Activated CD4-positive, alpha-beta T cell treated with anti-CD3 and anti-CD28 coated beads for 4 hours (primary cell): ENCODE measurements at places on chromosomes 3 and 15.

- DNase-seq: no peak
Observed at GRCh38 chr3:105108823-105109222, 257.9 kb upstream of the ALCAM start.

DNA sequence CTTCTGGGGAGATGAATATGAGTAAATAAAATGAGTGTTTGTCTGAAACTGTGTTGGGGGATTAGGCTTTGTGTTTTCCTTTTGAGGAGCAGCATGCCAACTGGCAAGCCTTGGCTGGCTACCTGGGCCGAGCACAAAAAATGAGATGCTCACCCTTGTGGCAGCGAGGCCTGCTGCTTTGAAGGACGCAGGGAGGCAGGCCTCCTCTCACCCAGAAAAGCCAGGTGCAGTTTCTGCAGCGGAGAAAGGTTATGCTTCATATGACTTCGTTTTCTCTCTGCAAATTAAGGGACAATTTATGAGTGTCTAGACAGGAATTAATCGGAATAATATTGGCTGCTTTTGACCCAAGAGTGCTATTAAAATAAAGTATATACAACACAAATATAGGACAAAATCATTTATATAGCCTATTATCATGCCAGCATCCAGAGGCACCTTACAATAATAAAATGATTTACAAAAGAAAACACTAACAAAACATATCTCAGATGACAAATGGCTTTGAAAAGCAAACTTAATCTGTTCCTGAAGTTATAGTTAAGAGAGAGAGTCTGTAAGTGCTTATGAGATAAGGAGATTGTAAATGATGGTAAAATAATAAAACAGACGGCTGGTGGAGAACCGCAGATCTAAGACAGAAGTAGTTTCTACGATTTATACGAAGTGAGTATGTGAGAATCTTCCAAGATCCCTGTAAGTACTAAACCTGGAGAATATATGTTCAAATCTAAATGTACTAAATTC lies 682.8 kb upstream of the NR2F2 start:
- DNase-seq: no peak

DNA sequence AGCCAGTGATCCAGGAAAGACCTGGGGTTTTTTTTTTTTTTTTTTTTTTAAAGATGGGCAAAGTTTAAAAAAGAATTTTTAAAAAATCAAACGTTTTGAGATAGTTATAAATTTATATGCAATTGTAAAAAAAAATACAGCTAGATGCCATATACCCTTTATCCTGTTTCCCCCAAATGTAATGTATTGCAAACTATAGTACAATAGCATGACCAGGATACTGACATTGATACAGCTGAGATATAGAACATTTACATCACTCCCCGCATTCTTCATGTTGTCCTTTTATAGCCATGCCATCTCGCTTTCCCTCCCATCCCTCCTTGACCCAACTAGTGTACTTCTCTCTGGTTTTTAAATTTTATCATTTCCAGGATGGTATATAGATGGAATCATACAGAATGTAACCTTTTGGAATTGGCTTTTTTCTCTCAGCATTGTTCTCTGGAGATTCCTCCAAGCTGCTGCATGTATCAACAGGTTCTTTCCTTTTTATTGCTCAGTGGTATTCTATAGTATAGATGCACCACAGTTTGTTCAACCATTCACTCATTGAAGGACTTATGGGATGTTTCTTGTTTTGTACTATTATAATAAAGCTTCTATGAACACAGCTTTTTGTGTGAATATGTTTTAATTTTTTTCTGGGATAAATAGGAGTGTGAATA lies 104.9 kb downstream of the CGNL1 start:
- DNase-seq: no peak

DNA sequence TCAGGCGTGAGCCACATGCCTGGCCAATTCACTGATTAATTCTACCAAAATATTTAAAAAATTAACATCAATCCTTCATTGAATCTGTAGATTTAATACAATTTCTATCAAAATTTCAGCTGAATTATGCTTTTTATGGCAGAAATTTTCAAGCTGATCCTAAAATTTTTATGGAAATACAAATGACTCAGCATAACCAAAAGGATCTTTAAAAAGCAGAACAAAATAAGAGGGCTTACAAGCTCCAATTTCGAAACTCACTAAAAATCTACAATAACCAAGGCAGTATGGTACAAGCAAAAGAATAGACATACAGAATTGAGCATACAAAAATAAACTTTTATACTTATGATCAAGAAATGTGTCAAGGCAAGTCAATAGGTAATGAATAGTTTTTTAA lies 180.4 kb upstream of the CTNNB1 start:
- DNase-seq: no peak

GRCh38 chr3:66709532-66709931 lies 208.7 kb upstream of the LRIG1 start:
- DNase-seq: no peak

- DNase-seq: no peak
Observed at GRCh38 chr3:24512564-24513197, 18.0 kb upstream of the THRB start.

GRCh38 chr3:68017069-68017468 lies 362.7 kb upstream of the SUCLG2 start:
- no peak for DNase-seq

GRCh38 chr3:111326144-111326995 lies 215.6 kb upstream of the CD96 start:
- DNase-seq: no peak

DNA sequence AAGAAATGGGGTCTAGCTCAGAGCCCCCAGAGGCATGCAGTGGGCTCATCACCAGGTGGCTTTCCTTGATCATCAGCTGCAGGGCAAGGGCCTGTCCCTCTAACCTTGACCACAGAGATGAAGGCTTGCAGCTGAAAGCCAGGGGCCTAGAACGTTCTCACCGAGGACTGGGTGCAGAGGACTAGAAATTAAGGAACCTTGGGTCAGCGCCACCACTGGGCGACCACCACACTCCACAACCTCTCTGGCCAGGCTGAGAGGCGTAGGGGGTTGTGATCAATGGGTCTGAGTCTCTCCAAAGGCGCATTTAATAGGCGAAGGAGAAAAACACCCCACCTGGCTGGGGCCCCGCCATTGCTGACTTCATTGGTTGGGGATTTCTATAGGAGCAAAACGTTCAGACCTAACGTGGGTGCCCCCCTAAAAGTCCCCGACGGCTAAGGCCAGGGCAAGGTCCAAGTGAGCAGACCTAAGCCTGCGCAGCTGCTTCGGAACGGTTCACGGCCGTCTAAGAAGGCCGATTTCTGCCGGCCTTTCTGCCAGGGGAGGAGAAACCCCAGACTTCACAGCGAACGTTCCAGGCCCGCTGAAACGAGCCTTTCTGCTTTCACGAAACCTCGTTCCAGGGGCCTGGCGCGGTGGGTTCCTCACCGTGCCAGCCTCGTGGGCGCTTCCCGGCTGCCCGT lies 915 bp downstream of the BCL2L10 start:
- DNase-seq: no peak

DNA sequence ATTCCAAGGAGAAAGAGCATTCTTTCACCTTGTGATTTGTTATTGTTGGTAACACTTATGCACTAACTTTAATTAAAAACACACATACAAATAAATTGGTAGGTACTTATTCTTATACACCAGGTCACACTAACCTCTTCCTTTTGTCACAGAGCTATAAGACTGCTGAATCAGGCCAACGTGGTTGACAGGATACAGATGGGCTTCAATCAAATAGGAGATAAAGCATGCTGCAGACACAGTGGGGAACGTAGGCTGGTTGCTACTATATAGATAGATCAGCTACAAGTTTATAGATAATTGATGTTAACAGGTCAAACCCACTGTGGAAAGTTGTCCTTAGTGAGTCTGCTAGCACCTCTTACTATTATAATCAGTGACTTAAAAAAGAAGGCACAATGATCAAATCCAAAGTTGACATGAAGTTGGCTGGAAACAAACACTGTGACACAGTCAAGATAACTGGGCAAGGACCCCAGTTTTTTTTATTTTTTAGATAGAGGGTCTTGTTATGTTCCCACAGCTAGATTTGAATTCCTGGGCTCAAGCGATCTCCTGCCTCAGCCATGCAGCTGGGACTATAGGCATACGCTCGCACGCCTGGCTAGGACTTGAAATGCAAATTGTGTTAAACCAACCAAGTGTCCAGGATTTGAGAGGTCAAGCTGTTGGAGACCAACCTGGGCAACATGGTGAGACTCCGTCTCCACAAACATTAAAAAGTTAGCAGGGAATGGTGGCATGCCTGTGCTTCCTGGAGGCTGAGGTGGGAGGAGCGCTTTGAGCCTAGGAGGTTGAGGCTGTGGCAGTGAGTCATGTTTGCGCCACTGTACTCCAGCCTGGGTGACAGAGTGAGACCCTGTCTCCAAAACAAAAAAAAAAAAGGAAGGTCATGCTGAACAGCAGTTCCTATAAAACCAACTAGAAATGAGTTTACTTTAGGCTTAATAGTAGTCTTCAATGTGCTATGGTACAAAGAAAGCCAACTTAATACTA lies 97.9 kb upstream of the MEX3B start:
- DNase-seq: no peak

DNA sequence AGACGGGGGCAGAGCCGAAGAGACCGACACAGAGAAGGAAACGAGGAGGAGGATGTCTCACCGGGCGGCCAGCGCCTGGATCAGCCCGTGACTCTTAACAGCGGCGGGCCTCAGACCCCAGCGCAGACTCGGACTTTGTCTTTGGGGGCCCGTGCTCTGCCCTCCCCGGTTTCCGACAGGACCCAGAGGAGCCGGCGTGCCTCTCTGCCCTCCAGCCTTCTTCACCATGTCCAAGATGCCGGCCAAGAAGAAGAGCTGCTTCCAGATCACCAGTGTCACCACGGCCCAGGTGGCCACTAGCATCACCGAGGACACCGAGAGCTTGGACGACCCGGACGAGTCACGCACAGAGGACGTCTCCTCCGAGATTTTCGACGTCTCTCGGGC lies 1.0 kb downstream of the TSC22D2 start:
- DNase-seq: no peak

GRCh38 chr3:186901135-186901734 lies 29.1 kb upstream of the ST6GAL1 start:
- no peak for DNase-seq

DNA sequence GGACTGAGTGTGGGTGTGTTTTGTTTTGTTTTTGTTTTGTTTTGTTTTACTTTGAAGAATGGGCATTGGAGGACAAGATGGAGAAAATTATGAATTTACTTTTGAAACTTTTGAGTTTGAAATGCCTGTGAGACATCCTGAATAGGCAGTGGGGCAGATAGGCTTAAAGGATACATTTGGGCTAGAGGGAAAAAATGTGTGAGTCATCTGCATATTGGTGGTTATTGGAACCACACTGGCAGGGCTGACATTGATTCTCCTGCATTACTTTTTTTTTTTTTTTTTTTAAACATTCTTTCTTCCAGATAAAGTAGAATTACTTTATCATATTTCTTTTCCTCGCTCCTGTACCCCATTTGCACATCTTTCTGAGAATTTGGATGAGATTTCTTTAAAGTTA lies 56.1 kb downstream of the CALML4 start:
- DNase-seq: no peak

DNA sequence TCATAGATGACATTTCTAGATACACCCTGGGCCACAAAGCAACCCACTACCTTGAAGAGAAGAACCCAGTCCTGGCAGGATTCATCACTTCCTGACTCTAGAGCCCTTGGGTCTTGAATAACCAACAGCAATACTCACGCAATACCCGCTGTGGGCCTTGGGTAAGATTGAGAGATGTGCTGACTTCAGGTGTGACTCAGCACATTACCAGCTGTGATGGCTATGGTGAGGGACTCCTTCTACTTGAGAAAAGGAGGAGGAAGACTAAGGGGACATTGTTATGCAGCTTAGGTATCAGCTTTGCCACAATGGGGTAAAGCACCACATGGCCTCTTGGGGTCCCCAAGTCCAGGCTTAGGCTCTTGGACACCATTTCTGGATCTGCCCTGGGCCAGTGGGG lies 14.9 kb downstream of the C3orf33 start:
- DNase-seq: no peak

DNA sequence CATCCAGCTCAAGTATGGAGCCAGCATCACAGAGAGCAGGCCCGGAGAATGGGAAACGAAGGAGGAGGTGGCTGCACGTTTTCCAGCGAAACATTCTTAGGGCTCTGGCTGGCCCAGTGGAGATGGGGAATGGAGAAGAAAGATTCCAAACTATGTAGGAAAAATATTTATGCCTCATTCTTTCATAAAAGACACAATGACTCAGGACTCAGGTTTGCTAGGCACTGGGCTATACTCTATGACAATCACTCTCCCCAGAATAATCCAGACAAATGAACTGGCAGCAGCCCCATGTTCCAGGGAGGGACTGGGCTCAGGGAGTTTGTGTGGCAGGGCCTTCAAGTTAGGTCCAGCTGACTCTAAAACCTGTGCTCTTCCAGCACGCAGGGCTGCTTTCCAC lies 110.8 kb upstream of the RAD18 start:
- DNase-seq: no peak

DNA sequence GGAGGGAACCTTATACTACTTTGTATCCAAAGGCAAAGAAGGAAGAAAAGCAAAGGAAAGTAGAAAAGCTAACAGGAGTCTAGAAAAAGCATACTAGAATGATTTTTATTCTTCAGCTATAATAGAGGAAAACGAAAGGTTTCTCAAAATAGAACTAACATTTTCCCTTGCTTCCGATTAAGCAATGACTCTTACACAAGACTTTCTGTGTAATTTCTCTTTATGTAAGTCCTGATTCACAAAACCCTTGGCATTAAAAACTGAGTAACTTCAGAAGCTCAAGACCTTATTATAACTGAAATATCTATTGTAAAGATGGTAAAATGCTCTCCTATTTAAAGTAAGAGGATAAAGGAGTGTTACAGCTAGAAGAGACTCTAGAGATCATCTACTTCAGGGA lies 97.4 kb downstream of the DTWD1 start:
- DNase-seq: no peak

GRCh38 chr15:44710236-44711095 lies 657 bp downstream of the PATL2 start:
- DNase-seq: peak; percentile 51
